ENCODE measurements at places on chromosomes 3 and 15.

GRCh38 chr15:67907184-67907723 lies 67.4 kb upstream of the RNU6-1 start:
- DNase-seq, result no peak

- DNase-seq, result no peak
These were observed 316.6 kb upstream of the UBE2E2 start for GRCh38 chr3:22886439-22887068.

DNA sequence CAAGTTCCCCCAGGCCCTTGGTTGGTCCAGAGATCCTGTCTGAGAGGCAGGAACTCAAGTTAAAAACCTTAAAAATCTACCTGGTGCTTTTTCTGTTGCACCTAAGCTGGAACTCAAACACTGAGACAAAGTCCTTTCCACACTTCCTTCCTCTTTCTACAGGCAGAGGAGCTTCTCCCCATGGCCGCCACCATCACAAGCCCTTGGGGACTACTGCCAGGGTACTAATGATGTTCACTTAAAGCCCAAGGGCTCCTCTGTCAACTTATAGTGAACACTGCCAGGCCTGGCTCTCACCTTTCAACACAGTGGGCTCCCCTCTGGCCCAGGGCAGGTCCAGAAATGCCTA lies 26.0 kb downstream of the TM4SF18 start:
- no peak for DNase-seq

- no peak for DNase-seq
These were observed 14.8 kb downstream of the SKIL start for GRCh38 chr3:170372190-170372879.

DNA sequence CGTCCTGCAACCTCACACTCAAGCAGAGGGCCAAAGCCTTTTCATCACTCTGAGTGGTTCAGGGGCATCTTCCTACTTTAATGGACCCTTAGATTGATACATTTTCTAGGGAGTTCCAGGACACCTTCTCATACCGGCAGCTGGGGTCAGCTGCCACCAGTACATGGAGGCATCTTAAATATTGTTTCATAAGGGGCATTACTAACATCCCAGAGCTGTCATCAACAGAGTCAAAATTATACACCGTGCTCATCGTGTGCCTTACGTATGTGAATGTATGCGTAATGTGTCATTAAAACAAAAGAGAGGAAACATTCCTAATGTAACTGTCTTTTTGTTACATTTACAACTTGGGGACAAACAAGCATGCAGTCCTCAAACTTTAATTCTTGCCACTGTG lies 57.9 kb downstream of the ARNT2 start:
- DNase-seq, result no peak

GRCh38 chr3:62161371-62161770 lies 212.0 kb downstream of the FEZF2 start:
- DNase-seq, result no peak
